ENCODE measurements at places on chromosomes 7 and 10.

- no peak for DNase-seq
Observed at GRCh38 chr7:155787171-155787851, 25.0 kb downstream of the SHH start.

DNA sequence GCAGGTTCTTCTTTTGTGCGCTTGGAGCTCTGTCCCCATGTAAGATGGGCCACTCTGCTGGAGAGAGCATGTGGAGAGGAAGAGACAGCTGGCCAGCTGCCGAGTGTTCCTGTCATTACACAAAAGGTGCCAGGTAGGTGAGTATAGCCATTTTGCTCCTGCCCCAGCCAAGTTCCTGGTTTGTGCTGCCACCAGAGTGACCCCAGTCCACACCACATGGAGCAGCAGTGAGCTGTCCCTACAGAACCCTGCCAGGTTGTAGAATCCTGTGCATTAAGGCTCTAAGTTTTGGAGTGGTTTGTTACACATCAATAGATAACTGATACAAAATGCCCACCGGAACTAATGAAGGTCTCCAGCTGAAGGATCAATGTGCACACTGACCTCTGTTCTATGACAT is 84.6 kb upstream of the GHITM start:
- peak; percentile 43 for DNase-seq

- DNase-seq = no peak
Observed at GRCh38 chr7:1705856-1706255, 35.8 kb downstream of the ELFN1 start.

DNA sequence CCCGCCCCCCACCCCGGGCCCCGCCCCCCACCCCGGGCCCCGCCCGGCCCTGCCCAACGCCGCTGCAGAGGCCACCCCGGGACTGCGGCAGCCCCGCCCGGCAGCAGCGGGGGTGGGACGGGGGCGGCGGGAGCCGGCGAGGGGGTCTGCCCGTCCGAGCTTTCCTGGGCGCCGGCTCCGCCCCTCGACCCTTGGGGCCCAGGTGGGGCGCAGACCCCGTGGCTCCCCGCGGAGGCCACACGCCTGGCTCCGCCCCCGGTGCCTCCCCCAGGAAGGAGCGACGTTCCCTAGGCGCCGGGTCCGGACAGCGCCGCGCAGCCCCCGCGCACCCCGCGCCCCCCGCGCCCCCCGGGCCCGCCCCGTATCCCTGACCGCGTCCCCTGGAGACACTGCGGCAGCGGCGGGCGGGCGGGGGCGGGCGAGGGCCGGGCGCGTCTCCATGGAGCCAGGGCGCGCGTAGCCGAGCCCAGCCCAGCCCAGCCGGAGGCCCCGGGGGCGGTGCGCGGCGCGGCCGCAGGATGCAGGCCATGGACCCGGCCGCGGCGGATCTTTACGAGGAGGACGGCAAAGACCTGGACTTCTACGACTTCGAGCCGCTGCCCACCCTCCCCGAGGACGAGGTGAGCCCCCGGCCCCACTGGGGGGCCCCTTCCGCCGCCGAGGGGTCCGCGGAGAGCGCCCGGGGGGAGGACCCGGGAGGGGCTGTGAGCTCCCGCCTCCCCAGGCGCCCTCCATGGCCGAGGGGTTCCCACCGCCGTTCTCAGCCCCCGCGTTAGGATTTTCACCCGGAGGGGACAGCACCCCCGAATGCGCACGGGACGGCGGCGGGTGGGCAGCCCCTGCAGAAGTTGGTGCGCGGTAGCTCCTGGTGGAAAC is at the start of gene KNDC1:
KNDC1 (plus strand) TSS at position 270 of the 876 bp plus-strand sequence; CDS start at position 519, 249 bp downstream.
- DNase-seq = no peak

DNA sequence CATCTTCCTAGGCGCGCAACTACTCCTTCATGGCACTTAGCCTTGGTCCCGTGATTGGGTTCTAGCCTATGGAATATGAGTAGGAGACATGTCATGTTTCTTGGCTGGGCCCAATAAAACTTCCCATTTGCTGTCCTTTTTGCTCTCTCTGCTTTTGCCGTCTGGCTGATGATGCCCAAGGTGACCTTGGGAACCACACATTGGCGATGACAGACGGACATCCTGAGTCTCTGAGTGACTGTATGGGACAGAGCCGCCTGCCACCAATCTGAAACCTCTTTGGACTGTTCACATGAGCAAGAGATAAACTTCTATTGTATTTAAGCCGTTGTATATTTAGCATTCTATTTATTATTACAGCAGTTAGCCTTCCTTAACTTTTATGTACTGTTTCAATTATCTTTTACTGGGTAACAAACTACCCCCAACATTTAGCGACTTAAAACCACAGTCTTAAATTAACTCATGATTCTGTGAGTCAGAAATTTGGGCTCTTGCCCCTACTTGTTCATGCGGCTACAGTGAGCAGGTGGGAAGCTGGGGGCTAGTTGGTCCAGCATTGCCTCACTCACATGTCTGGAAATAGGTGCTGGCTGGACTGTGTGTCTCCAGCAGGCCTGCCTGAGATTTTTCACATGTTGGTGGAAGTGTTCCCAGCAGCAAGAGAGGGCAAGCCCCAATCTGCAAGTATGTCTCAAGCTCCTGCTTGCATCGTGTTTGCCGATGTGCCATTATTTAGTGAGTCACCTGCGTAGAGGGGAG is 71.7 kb downstream of the NOD1 start:
- DNase-seq = no peak

- DNase-seq = no peak
Observed at GRCh38 chr7:155069992-155070751, at the start of gene HTR5A. HTR5A (plus strand) TSS chr7:155070324; CDS start chr7:155070900, 576 bp downstream.

- no peak for DNase-seq
Observed at GRCh38 chr7:128792471-128793180, 858 bp downstream of the CCDC136 start.

GRCh38 chr7:67489881-67490280 is 493.2 kb downstream of the TYW1 start:
- no peak for DNase-seq

DNA sequence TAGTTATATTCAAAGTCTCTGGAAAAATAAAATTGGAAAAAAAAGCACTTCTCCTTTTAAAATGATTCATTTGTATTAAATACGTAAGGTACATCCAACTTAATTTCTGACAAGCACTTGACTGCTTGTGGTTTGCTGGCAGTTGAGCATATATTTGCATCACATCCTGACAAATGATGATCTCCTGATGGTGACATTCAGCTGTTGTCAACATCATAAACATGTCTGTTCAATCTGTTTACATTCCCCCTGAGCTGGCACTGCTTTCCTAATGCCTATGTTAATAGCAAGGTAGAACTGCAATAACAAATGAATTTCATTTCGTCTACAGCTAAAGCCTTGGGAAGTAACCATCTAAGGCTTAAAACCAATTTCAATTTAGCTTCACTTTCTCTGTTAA is 24.4 kb downstream of the TSPAN12 start:
- DNase-seq = peak; percentile 42
